ENCODE measurements at places on chromosomes 11 and 22.

DNA sequence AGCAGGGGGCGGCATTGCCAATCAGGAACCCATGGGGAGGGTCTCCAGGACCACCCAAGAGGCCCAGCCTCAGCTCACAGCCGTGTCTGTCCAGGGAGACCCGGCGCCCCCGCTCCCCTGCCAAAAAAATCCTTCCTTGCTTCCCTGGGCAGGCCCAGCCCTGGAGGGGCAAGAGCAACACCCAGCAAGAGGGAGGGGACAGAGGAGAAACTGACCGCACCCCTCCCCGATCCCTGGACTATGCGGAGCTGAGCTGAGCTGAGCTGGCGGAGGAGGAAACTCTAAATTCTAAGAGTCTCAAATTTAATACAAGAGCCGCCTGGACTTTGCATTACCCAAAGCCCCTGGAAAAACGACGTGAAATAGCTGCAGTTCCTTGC lies 52.0 kb upstream of the SHISAL1 start:
- DNase-seq = no peak

- no peak for DNase-seq
Measured at GRCh38 chr11:130866831-130867230, 49.4 kb downstream of the SNX19 start.

GRCh38 chr11:29224739-29225384 lies 792.0 kb downstream of the KCNA4 start:
- DNase-seq = no peak

GRCh38 chr11:2198621-2199365 lies 27.2 kb upstream of the TH start:
- no peak for DNase-seq

DNA sequence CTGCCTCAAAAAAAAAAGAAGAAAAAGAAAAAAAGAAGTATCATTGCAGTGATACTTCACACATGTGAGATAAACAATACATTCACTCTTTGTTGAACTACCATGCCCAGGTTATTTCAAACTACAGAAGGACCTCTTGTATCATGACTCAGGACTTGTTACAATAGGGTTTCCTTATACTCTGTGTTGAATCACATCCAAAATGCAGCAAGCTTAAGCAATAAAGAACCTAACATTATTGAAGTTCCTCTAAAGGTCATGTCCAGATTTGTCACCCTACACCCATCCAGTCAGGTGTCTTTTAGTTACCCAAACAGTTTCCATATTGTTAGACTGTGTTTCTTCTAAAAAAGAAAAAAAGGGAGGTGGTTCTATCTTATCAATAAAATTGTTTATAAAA lies 26.9 kb upstream of the ALKBH3 start:
- DNase-seq = no peak

DNA sequence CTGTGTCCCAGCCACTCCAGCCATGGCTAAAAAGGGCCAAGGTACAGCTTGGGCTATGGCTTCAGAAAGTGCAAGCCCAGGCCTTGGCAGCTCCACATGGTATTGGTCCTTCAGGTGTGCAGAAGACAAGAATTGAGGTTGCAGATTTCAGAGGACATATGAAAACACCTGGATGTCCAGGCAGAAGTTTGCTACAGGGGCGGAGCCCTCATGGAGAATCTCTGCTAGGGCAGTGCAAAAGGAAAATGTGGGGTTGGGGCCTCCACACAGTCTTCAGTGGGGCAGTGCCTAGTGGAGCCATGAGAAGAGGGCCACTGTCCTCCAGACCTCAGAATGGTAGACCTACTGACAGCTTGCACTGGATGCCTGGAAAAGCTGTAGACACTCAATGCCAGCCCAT lies 1074.1 kb downstream of the JRKL start:
- no peak for DNase-seq

GRCh38 chr11:125287491-125288210 lies 123.1 kb downstream of the PKNOX2 start:
- no peak for DNase-seq

DNA sequence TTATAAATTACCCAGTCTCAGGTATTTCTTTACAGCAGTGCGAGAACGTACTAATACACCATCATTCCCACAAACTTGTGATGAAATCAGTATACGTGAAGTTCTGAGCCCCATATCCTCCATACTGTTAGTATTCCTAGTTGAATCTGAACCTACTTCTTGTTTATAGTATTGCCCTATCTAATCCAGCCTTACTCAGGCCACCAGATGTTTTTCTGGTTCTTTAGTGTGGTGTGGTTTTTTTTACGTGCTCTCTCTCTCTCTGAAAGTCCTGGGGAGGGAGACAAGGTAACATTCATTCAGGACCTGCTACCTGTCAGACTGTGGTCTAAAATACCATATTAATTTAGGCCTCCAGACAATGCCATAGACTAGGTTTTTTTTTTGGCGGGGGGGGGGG lies 47.6 kb upstream of the TEAD1 start:
- no peak for DNase-seq

GRCh38 chr22:44882226-44882905 lies 127.4 kb downstream of the PHF21B start:
- no peak for DNase-seq

DNA sequence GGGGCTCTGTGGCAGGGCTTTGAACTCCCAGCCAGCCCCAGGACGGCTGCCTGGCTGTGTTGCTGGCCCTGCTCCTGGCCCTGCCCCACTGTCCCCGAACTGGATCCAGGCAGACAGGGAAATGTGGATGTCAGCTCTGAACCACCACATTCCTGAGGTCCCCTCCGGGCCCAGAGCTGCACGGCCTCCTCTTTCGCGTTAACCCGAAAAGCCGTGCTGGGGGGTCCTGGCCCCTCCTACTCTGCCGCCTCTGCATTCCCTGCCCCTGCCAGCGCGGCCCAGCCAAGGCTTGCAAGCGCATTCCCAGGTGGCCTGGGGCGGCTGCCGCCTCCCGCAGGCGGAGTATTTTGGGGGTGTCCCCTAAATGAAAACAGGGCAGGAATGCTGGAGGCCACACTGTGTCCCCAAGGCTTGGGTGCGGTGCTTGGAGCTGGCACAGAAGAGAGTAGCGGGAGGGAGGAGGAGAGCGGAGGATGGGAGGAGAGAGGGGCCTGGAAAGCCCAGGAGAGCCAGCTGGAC lies 5.4 kb downstream of the LINC01488 start:
- no peak for DNase-seq

GRCh38 chr11:98710986-98711385 lies 309.8 kb upstream of the CNTN5 start:
- no peak for DNase-seq

DNA sequence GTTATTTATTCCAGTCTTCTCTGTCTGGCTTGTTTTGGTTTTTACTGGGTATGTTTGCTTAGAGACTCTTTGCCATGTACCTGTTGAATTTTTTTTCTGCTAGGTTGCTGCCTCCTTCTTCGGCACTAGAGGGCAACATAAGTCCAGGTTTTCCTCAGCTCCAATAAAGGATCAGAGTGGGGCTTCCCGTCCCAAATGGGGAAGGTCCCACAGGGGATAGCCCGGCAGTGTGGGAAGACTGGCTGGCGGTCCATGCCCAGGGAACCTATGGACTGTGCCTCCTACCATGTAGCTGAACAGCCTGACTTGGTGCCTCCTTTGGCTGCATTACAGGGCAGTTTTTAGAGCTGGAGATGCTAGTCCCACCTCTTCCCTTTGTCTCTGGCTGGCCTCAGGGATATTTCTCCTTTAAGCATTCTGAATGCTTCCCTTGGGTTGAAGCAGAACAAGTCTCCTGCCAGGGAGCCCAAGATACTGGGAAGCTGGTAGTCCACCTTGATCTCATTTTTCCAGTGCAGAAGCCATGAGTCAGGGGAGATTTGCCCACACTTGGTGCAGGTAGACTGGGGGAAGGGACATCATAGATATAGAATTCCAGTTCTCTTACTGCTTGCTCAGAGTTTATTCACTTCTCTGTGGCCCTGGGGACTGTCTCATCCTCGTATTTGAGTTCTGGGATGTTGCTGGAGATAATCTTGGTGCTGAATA lies 60.2 kb downstream of the BRD1 start:
- DNase-seq = peak; percentile 50

GRCh38 chr11:115501502-115501892 lies 2.7 kb downstream of the CADM1 start:
- no peak for DNase-seq

- no peak for DNase-seq
Measured at GRCh38 chr11:70331901-70332300, 61.4 kb downstream of the PPFIA1 start.
